ENCODE measurements at places on chromosomes 7 and 10.

DNA sequence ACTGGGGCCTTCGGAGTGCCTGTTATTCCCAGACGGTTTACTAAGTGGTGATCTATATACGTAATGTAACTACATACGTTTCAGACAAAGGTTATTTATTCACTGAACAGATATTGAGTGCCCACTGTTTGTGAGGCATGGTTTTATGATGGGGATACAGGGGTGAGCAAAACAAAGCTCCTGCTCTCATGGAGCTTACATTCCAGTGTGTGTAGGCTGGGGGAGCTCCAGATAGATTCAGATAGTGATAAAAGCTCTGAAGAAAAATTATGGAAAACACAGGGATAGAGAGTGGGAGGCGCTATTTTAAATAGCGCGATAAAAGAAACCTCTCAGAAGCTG lies 466 bp upstream of the DNAJB12 start:
- peak overlapping the region; percentile 13 for H3K4me3 ChIP-seq
- H3K27me3 ChIP-seq = no peaks in the 10 kb centered on the region
- no peaks in the 10 kb centered on the region for H3K36me3 ChIP-seq
- no peak for DNase-seq

DNA sequence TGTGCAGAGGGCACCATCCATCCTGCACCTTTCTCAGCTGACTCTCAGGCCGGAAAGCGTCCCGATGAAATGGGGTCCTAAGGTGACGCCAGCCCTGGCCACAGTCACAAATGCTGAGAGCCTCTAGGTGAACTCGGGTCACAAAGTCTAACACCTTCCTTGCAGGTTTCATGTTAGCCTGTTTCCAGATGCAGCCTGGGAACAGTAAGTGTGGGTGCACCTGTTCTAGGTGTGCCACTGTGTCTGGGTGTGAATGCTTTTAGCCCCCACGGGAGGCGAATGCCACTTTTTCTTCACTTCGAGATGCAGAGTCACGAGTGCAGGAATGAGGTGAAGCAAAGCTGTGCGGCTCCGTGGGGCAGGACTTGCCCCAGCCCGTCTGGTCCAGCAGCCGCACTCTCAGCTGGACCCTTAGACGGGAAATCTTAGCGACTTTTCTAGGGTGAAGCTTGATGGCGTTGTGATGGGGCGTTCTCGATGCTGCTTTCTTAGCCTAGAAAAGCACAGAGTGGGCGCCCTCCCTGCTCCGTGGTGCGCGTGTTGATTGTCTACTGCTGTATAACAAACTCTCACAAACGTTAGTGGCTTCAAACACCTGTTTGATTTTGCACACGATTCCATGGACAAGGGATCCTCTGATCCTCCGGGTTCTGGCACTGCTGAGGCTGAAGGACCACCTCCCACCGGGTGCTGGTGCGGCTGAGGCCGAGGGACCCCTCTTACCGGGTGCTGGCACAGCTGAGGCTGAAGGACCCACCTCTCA lies 13.6 kb upstream of the VIPR2 start:
- no peak for DNase-seq
- H3K36me3 ChIP-seq = no peaks in the 10 kb centered on the region
- H3K4me1 ChIP-seq = no peaks in the 10 kb centered on the region
- H3K27ac ChIP-seq = no peak overlapping the region
- H3K27me3 ChIP-seq = no peaks in the 10 kb centered on the region

GRCh38 chr7:36301914-36302771 lies 87.5 kb upstream of the ANLN start:
- H3K36me3 ChIP-seq = no peaks in the 10 kb centered on the region
- H3K27ac ChIP-seq = no peak overlapping the region

- H3K36me3 ChIP-seq = no peaks in the 10 kb centered on the region
- H3K4me1 ChIP-seq = no peaks in the 10 kb centered on the region
- H3K27ac ChIP-seq = no peak overlapping the region
These were observed 74.7 kb upstream of the ITPRID1 start for GRCh38 chr7:31439165-31439564.

DNA sequence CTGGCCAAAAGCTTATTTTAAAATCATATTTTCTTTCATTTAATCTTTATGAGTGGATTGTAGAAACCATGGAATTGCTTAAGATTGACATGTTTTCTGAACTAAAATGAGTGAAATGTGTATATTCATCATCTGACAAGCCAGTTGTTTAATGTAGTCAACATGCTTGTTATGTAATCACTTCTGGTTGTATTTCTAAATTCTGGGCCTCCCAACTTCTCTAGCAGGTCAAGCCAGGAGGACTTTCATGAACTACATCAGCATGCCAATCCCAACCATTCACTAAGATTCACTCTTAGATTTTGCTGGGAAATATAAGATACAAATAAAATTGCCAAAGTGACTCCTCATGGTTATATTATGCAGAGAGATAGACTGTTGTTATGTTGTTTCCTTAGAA lies 21.1 kb upstream of the MAP3K8 start:
- no peak overlapping the region for H3K4me3 ChIP-seq
- no peaks in the 10 kb centered on the region for H3K36me3 ChIP-seq
- H3K27ac ChIP-seq = no peak overlapping the region
- H3K27me3 ChIP-seq = no peaks in the 10 kb centered on the region
- DNase-seq = no peak

DNA sequence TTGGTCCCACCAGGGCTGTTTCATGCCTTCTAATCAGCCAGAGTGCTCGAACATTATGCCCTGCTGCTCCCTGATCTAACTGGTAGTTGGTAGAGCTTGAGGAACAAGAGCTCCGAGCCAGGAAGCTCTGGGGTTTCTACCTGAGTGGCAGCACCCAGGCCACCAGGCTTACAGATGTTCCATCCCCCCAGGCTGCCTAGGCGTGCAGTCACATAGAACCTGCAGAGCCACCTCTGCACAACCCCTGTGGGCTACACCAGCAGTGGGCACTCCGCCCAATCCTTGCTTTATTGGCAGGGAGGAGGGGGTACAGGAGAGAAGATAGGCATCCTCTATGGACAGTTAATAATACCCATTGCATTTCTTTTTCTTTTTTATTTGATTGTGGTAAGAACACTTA lies 21.8 kb downstream of the MAP3K8 start:
- no peak overlapping the region for H3K4me3 ChIP-seq
- no peak for DNase-seq
- H3K27ac ChIP-seq = no peak overlapping the region

GRCh38 chr7:93298206-93298605 lies 66.0 kb downstream of the VPS50 start:
- H3K27ac ChIP-seq = no peak overlapping the region
- no peak for DNase-seq
- H3K27me3 ChIP-seq = no peaks in the 10 kb centered on the region
- H3K36me3 ChIP-seq = no peaks in the 10 kb centered on the region

DNA sequence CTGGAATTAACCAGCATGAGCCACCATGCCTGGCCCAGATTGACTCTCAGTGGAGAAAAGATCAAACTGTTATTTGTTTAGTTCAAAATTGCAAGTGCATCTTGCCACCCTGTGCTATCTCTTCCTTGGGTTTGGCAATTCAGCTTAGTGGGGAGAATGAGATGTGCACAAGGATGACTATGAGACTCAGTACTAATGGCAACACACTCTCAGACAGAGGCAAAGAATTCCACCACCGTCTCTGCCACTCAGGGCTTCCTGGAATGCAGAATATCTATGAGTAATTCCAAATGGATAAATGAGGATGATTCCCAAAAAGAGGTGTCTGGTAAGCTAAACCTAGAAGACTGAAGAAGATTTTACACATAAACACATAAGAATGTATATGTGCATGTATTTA lies 525.8 kb downstream of the NRG3 start:
- no peaks in the 10 kb centered on the region for H3K27me3 ChIP-seq
- no peak overlapping the region for H3K27ac ChIP-seq
- H3K4me3 ChIP-seq = no peak overlapping the region
- peaks cover 3% of the 10 kb centered on the region for H3K4me1 ChIP-seq
- DNase-seq = no peak

DNA sequence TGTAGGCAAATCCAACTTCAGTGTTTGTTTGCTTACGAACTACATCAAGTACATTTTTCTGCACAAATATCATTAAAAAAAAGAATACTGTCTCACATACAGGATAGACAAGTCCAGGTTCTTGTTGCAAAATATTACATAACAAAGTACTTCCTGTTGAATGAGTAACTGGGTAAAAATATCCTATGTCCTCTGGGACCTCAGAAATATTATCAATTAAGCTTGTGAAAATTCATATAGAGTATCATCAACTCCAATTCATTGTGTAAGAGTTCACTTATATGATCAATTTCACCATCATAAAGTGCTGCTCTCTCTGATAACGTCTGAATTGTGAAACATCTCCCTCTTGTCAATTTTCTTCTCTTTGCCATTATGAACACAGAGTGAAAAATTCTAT lies 22.6 kb downstream of the HERC4 start:
- no peaks in the 10 kb centered on the region for H3K27me3 ChIP-seq
- H3K4me3 ChIP-seq = no peak overlapping the region
- H3K4me1 ChIP-seq = no peaks in the 10 kb centered on the region
- DNase-seq = no peak
- no peak overlapping the region for H3K27ac ChIP-seq
- no peaks in the 10 kb centered on the region for H3K36me3 ChIP-seq

- H3K4me3 ChIP-seq = no peak overlapping the region
- no peaks in the 10 kb centered on the region for H3K4me1 ChIP-seq
- H3K27ac ChIP-seq = no peak overlapping the region
- no peak for DNase-seq
These were observed 97.6 kb downstream of the TCERG1L start for GRCh38 chr10:131213741-131214505.

- H3K36me3 ChIP-seq = no peaks in the 10 kb centered on the region
- H3K27ac ChIP-seq = no peak overlapping the region
- peaks cover 4% of the 10 kb centered on the region for H3K4me1 ChIP-seq
- H3K27me3 ChIP-seq = no peaks in the 10 kb centered on the region
- no peak overlapping the region for H3K4me3 ChIP-seq
These were observed 132.4 kb upstream of the PALS2 start for GRCh38 chr7:24440892-24441291.

DNA sequence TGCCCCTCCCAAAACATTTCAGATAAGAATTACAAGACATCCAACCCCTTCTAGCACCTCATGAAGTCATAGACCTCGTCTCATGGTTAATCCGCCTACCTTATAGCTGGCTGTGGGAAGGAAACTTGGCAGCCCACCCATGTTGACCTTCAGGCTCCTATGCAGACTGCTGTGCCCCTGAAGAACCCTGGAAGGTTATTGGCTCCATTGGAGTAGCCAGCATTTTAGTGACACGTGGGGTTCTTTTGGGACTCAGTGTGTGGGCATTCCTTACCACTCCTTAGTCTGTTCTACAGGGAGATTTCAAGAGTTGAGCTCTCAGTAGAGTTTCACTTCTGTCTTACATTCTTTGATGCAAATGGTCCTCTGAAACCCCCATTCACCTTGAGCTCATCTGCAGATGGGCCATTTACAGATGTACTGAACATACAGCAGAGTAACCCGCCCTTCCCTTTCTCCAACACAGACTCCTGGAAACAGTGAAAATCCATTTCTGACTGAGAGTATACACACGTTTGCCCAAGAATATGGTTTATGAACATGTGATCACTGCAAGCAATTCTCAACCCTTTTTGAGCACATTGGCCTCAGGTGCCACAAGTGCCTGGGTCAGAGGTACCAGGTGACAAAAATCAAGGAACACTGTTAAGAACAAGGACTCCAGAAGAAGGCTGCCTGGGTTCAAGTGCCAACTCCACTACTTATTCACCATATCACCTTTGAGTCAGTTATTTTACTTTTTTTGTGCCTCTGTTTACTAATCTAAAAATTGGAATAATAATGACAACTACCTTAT lies 54.0 kb upstream of the HECW1 start:
- H3K27me3 ChIP-seq = no peaks in the 10 kb centered on the region
- no peak for DNase-seq
- H3K27ac ChIP-seq = no peak overlapping the region
- H3K4me3 ChIP-seq = no peak overlapping the region

GRCh38 chr7:69430384-69431021 lies 167.8 kb upstream of the AUTS2 start:
- no peak overlapping the region for H3K27ac ChIP-seq
- H3K4me3 ChIP-seq = no peak overlapping the region
- no peaks in the 10 kb centered on the region for H3K36me3 ChIP-seq
- DNase-seq = no peak
- no peaks in the 10 kb centered on the region for H3K27me3 ChIP-seq

DNA sequence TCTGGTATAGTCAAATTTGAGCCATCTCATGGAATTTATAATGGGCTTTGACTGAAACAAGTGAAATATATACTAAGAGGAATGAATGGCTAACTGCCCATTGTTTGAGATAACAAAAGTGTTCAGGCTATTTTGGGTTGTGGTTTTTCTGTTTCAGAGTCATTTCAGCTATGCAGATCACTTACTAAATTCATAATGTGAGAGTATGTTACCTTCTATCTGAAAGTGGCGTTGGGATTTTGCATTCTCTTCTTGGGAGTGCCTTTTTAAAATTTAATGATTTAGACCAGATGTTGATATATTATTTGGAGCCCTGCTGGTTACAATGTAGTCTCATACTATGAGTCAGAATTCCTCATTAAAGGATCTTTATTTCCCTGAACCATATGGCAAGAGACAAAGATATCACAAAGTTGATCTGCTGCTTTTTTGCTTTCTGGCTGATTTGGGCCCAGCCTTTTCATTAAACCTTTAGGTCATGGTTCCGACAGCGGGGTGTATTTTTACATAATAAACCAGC lies 10.4 kb downstream of the VCL start:
- H3K27me3 ChIP-seq = no peaks in the 10 kb centered on the region
- H3K4me3 ChIP-seq = no peak overlapping the region
- H3K27ac ChIP-seq = no peak overlapping the region

GRCh38 chr7:115805458-115805857 lies 225.1 kb downstream of the TFEC start:
- DNase-seq = no peak
- no peaks in the 10 kb centered on the region for H3K27me3 ChIP-seq
- H3K27ac ChIP-seq = no peak overlapping the region
- no peaks in the 10 kb centered on the region for H3K36me3 ChIP-seq
- H3K4me1 ChIP-seq = no peaks in the 10 kb centered on the region
- H3K4me3 ChIP-seq = no peak overlapping the region

Measured in iPS DF 6.9 (cell line).